ENCODE measurements at places on chromosomes 2 and 18.

- no peak for DNase-seq
These were observed 35.5 kb downstream of the EML6 start for GRCh38 chr2:54758951-54759350.

DNA sequence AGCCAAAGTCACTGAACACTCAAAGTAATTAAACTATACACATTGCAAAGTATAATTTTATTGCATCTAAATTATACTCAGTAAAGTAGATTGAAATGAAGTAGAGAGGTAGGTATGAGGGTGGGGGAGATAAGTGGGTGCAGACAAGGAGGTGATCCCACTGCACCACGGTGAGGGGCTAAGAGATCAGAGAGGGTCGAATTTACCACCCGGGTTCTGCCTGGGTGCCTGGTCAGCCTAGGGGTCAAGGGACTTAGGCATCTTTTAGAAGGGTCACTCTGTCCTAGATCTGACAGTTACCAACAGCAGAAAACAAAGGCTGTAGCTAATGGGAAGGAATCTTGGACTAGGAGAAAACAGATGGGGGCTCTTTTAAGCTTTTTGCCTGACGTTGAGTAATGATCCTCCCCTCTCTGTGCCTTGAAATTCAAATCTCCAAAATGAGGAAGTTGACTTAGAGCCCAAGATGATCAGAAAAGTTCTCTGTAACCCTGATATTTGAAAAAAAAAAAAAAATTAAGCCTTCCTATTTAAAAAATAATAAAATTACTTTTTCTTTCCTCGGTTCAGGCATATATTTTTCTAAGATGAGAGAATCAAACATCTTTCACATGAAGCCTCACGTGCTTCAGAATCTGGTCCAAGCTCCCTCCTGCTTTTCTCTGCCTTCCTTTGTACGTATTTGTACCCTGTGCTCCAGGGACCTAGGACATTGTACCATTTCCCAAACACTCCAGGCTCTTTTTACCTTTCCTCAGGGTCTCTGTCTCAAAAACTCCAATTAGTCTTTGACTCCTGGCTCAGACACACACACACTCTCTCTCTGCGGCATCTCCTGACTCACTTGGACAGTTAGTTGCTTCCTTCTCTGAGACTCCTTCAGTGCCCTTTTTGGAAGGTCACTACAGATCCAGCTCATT is 353.9 kb downstream of the CYRIA start:
- DNase-seq, result no peak

DNA sequence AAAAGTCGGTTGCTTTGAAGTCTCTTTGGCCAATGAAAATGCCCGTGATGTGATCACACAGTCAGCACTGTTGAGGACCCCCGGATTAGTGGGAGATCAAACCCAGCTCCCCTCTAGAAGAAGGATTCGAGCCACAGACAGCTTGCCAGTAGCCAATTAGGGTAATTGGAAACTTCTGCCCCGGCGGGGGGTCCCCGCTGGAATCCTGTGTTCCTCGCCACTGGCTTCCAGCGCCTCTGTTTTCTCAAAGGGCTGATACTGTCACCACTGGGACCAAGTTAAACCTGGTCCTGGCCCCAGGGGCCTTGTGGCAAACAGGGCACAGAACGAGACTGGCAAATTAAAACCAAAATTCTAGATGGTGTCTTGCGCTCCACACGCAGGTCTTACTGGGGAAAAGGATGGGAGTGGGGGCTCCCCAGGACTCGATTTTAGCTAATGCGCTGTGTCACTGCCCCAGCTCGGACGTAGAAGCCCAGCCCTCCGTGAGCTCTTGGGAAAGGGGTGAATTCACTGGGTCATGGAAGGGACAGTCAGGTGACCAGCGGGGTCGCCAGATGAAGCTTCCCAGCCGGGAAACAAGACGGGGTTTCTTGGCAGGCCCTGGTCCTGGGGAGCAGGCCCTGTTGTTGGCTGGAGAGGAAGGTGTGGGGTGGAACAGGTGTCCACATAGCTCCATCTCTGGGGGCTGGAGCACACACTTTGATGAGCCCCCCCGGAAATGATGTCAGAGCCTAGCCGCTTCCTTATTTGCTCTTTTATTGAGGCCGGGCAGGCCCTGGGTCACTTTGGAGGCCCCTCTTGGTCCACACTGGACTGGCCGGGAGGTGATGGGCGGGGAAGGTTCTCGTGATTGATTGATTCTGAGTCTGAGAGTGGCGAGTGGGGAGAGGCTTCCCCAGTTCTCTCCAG is 90.2 kb downstream of the SMAD7 start:
- DNase-seq, result no peak

GRCh38 chr2:182228073-182228473 is 198.8 kb downstream of the PDE1A start:
- no peak for DNase-seq

DNA sequence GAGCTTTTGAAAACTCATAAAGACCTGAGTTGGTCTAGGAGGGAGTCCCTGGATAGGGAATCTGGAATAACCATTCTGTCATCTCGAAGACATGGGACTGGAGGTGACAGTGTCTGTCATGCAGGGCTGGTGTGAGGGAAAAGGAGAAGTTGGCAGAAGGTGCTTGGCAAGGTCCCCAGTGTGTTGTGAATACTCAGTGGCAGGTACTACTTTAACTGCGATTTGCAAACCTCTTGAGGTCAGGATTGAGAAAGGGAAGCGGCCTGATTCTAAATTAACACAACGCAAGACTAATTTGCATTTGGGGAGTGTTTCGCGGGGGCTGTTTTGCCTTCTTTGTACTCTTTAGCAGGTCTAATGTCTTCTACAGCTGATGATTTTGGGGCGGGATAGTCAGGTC is 77.0 kb upstream of the TMEM200C start:
- DNase-seq, result no peak

- no peak for DNase-seq
These were observed 894 bp upstream of the FARSB start for GRCh38 chr2:222656526-222657446.

All from anterior cingulate cortex (tissue), 58 donors.